HAP-1 (cell line): ENCODE measurements at places on chromosomes 2 and 18.

DNA sequence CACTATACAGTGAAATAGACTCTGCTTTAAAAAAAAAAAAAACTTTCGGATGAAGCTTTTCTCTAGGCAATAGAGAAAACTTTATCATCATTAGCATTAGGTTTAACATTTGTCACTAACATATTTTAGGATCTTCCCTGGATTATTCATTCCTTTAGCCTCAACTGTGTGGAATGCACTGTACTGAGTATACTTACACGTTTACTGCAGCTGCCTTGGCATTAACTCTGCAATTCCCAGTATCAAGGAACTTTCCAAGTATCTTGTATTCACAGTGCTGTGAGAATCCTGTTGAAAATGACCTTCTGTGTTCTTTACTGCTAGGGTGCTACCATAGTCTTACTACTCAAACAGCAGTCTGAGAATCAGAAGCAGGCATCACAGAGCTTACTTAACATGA, 328.2 kb upstream of the COL3A1 start:
- DNase-seq = no peak

DNA sequence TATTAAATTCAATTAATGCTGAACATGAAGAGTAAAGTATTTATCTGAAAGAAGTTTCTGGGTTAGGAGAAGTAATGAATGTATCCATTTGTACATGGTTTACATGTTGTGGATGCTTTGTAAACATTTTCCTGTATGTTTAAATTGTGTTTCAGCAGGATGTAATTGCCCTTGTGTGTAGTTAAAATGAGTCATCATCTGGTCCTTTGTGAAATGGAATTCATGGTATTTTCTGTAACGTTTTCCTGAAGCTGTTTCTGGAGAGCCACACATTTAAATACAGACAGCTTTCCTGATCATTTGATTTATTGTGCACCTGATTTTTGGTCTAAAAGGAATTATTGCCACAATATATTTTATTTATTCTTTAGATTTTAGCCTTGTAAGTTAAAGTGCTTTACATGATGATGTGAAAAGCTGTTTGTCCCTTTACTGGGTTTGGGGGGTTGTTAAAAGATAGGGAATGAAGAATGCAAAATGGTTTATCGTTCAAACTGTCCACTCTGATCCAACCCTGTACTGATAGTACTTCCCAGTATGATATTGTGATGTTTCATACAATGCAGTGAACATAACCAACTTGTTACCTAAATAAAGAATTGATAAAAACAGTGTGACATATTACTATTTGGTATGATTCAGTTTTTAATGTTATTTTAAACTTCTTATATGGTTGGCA, 41.7 kb upstream of the SLC3A1 start:
- no peak for DNase-seq

DNA sequence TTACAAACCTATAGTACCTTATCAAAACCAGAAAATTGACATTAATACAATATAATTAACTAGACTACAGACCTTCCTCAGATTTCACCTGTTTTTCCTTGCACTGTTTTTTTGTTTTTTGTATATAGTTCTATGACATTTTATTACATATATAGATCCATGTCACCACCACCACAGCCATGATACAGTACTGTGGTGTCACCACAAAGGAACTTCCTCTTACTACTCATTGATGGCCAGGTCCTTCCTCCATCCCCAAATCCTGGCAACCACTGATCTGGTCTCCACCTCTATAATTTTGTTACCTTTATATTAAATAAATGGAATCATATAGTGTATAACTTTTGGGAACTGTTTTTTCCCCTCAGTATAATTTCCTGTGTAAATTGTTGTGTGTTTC, 19.4 kb upstream of the ATP6V1B1 start:
- no peak for DNase-seq

GRCh38 chr2:209936106-209936666, 66.3 kb upstream of the RPE start:
- no peak for DNase-seq

- no peak for DNase-seq
Observed at GRCh38 chr2:96885432-96886347, 15.8 kb upstream of the SEMA4C start.
